Activated T-cell treated with anti-CD3 and anti-CD28 coated beads, Interleukin-2, amount 50 U/mL, for 72 hours (primary cell): ENCODE measurements at places on chromosomes 16 and 17.

- H3K4me1 ChIP-seq = peaks cover 10% of the 10 kb centered on the region
- peaks cover 6% of the 10 kb centered on the region for H3K36me3 ChIP-seq
- no peak for DNase-seq
- H3K27ac ChIP-seq = no peak overlapping the region
These were observed 1.1 kb upstream of the GDPD3 start for GRCh38 chr16:30114411-30114810.

DNA sequence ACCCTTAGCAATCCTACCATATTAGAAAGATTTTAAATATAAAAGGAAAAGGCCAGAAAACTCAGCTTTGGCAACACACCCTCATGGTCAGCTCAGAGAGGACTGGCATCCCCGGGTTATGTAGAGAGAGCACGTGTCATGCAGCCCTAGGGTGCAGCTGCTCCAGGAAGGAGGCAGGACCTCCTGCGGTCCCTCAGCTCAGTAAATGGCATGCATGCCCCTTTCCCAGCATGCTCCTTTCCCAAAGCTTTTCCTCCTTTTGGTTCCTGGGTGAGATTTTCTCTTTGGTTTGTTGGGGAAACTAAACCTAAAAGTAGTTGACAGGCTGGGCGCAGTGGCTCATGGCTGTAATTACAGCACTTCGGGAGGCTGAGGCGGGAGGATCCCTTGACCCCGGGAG, 3.9 kb downstream of the GAN start:
- H3K4me3 ChIP-seq = no peak overlapping the region
- H3K27me3 ChIP-seq = no peaks in the 10 kb centered on the region
- peak overlapping the region; percentile 60 for H3K27ac ChIP-seq
- peaks cover 3% of the 10 kb centered on the region for H3K36me3 ChIP-seq
- H3K4me1 ChIP-seq = peaks cover 80% of the 10 kb centered on the region

- no peak overlapping the region for H3K27ac ChIP-seq
- peaks cover 4% of the 10 kb centered on the region for H3K4me1 ChIP-seq
- no peak for DNase-seq
- H3K27me3 ChIP-seq = peaks cover 52% of the 10 kb centered on the region
These were observed 49.3 kb downstream of the ABCC12 start for GRCh38 chr16:48106446-48106845.

DNA sequence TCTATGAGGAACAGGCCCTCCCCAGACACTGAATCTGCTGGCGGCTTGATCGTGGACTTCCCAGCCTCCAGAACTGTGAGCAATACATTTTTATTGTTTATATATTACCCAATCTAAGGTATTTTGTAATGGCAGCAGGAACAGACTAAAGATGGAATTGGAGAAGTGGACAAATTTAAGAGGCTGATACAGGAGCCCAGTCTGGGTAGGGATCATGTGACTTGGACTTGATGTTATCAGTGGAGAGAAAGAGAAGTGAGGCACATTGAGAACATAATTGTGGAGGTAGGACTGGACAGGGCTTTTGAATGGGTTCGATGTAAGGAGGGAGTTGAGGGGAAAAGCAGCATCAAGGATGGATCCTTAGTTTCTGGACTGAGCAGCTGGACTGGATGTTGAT, 93.8 kb downstream of the USP31 start:
- peaks cover 40% of the 10 kb centered on the region for H3K27me3 ChIP-seq
- no peak for DNase-seq
- H3K36me3 ChIP-seq = no peaks in the 10 kb centered on the region
- H3K4me3 ChIP-seq = no peak overlapping the region

GRCh38 chr16:13426269-13426668, 493.7 kb upstream of the ERCC4 start:
- peak; percentile 4 for DNase-seq
- no peaks in the 10 kb centered on the region for H3K36me3 ChIP-seq
- H3K27ac ChIP-seq = no peak overlapping the region
- H3K4me3 ChIP-seq = no peak overlapping the region
- no peaks in the 10 kb centered on the region for H3K27me3 ChIP-seq
- no peaks in the 10 kb centered on the region for H3K4me1 ChIP-seq

DNA sequence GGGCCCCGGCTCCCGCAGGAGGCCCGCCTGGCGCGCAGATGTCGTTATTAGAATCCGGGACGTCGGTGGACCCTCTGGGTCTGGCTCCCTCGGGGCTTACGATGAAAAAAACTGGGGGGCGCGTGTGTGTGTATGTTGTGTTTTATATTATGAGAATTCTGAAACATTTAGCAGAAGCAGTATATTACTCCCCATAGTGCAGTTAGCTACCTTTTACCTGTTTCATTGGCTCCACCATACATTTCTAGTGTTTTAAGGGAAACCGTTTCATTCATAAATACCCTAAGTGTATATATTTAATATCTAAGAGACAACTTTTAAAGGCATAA, 486 bp upstream of the DNAJA2 start:
- H3K4me1 ChIP-seq = peaks cover 68% of the 10 kb centered on the region
- H3K36me3 ChIP-seq = peaks cover 14% of the 10 kb centered on the region
- no peaks in the 10 kb centered on the region for H3K27me3 ChIP-seq
- no peak for DNase-seq

- H3K36me3 ChIP-seq = no peaks in the 10 kb centered on the region
- no peak overlapping the region for H3K4me3 ChIP-seq
- H3K27ac ChIP-seq = no peak overlapping the region
- DNase-seq = no peak
- peaks cover 25% of the 10 kb centered on the region for H3K4me1 ChIP-seq
These were observed 6.2 kb downstream of the EPN3 start for GRCh38 chr17:50538549-50539410.

DNA sequence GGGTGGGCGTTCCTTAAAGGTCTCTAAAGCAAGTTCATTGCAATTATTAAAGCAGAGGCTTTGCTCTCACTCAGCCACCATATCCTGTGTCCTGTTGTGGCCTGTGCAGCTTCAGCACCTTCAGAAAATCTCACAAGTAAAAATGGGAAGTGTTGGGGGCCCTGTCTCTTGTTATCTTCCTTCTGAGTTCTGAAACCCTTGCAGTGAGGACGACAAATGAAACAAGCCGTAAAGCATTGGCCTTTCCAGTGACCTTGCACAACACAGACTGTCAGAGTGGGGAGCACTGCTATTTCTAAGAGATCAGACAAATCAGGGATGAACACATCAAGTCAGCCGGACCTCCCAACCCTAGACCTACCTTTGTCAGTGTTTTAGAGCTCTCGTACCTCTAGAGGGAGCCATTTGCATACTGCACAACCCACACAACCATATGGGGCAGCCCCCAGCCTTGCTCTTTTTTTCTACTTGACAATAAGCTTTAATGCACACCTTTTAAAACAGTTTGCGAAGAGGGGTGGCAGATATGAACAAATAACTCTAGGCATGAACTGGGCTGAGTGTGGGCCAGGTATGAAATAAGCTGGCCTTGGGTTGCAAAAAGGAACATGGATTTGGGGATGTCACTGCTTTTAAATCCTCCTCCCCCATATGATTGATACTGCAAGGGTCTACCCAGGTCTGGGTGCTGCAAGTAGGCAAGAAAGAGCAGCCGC, 89.8 kb downstream of the KATNIP start:
- H3K36me3 ChIP-seq = peaks cover 3% of the 10 kb centered on the region
- peak; percentile 42 for DNase-seq

DNA sequence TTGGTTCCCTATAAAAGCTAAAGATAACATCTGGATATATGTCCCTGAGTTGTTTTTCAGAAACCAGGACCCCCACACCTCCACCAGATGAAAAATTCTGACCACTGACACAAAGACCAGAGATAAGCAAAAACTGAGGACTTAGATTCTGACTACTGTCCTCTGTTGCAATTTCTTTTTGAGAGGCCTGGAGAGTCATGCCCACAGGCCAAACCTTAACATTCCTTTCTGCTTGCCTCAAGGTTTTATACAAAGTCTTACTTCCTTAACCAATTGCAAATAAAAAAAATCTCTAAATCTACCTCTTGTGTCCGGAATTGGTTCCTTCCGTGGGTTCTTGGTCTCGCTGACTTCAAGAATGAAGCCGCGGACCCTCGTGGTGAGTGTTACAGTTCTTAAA, 228.5 kb downstream of the ABCC12 start:
- H3K4me1 ChIP-seq = no peaks in the 10 kb centered on the region
- no peak overlapping the region for H3K4me3 ChIP-seq
- H3K36me3 ChIP-seq = no peaks in the 10 kb centered on the region
- DNase-seq = no peak

- H3K36me3 ChIP-seq = no peaks in the 10 kb centered on the region
- H3K4me3 ChIP-seq = peak overlapping the region; percentile 76
- peak; percentile 78 for DNase-seq
- H3K27ac ChIP-seq = peak overlapping the region; percentile 84
- no peaks in the 10 kb centered on the region for H3K27me3 ChIP-seq
These were observed 23.7 kb downstream of the CDH1 start for GRCh38 chr16:68760671-68761275.

DNA sequence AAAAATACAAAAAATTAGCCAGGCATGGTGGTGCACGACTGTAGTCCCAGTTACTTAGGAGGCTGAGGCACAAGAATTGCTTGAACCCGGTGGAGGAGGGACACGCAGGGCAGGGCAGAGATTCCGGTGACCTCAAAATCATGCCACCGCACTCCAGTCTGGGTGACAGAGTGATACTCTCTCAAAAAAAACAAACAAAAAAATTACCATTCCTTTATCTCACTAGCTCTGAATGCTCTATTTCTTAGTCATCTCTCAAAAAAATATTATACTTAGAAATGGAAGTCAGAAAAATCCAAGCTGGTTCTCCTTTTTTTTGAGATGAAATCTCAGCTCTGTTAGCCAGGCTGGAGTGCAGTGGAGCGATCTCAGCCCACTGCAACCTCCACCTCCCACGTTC, 40.8 kb downstream of the SPOP start:
- DNase-seq = no peak
- peaks cover 53% of the 10 kb centered on the region for H3K4me1 ChIP-seq
- no peak overlapping the region for H3K4me3 ChIP-seq
- no peaks in the 10 kb centered on the region for H3K27me3 ChIP-seq

- H3K4me1 ChIP-seq = peaks cover 37% of the 10 kb centered on the region
- no peak for DNase-seq
- H3K27ac ChIP-seq = peak overlapping the region; percentile 81
- H3K27me3 ChIP-seq = peaks cover 58% of the 10 kb centered on the region
- peaks cover 6% of the 10 kb centered on the region for H3K36me3 ChIP-seq
These were observed 917 bp upstream of the TBX2 start for GRCh38 chr17:61398721-61399130.
